ENCODE measurements at places on chromosomes 5 and 9. TPM values are rescaled to one million over a fixed set of nuclear protein-coding genes. Genes with fewer than 3 reads are reported as not detected.

The DAB2 gene
- 29.6 TPM for polyA plus RNA-seq

The C9orf153 gene
- 0.02 TPM for polyA plus RNA-seq

The PTPDC1 gene
- 4.0 TPM for polyA plus RNA-seq

The EQTN gene
- polyA plus RNA-seq: not detected

The KIAA1958 gene
- 2.0 TPM for polyA plus RNA-seq

The SVEP1 gene
- 6.5 TPM for polyA plus RNA-seq

The CCNI2 gene
- polyA plus RNA-seq: 0.55 TPM

The CENPH gene
- polyA plus RNA-seq: 4.9 TPM

The SPARC gene
- 145 TPM for polyA plus RNA-seq

The SV2C gene
- polyA plus RNA-seq: not detected

The PFN3 gene
- polyA plus RNA-seq: not detected

The DAPK1 gene
- 33.0 TPM for polyA plus RNA-seq

The PPWD1 gene
- polyA plus RNA-seq: 15.1 TPM

The ARL14EPL gene
- polyA plus RNA-seq: 0.10 TPM

The SUB1 gene
- polyA plus RNA-seq: 145 TPM

The DIPK1B gene
- polyA plus RNA-seq: 12.5 TPM

The KCNN2 gene
- 0.74 TPM for polyA plus RNA-seq

The LECT2 gene
- polyA plus RNA-seq: not detected

The GRIA1 gene
- 1.1 TPM for polyA plus RNA-seq

The DMGDH gene
- 0.55 TPM for polyA plus RNA-seq

The LRRC70 gene
- 7.4 TPM for polyA plus RNA-seq

Data from lung (tissue), 17 donors.